ENCODE measurements at places on chromosomes 16 and 17. TPM values are rescaled to one million over a fixed set of nuclear protein-coding genes. Genes with fewer than 3 reads are reported as not detected.

- DNase-seq: no peak
- H3K4me3 ChIP-seq: peak overlapping the region; percentile 91
- peaks cover 27% of the 10 kb centered on the region for H3K36me3 ChIP-seq
- peaks cover 26% of the 10 kb centered on the region for H3K4me1 ChIP-seq
- peak overlapping the region; percentile 97 for H3K27ac ChIP-seq
- no peaks in the 10 kb centered on the region for H3K27me3 ChIP-seq
These were observed 698 bp downstream of the PSME3 start for GRCh38 chr17:42833767-42834422.

- peaks cover 6% of the 10 kb centered on the region for H3K27me3 ChIP-seq
- no peaks in the 10 kb centered on the region for H3K36me3 ChIP-seq
- no peak overlapping the region for H3K4me3 ChIP-seq
These were observed 176.6 kb downstream of the RAB11FIP4 start for GRCh38 chr17:31568121-31568520.

GRCh38 chr16:27620541-27620940 is 70.6 kb downstream of the KATNIP start:
- H3K4me3 ChIP-seq: no peak overlapping the region
- no peak overlapping the region for H3K27ac ChIP-seq
- no peaks in the 10 kb centered on the region for H3K4me1 ChIP-seq
- no peaks in the 10 kb centered on the region for H3K36me3 ChIP-seq
- no peak for DNase-seq
- no peaks in the 10 kb centered on the region for H3K27me3 ChIP-seq

DNA sequence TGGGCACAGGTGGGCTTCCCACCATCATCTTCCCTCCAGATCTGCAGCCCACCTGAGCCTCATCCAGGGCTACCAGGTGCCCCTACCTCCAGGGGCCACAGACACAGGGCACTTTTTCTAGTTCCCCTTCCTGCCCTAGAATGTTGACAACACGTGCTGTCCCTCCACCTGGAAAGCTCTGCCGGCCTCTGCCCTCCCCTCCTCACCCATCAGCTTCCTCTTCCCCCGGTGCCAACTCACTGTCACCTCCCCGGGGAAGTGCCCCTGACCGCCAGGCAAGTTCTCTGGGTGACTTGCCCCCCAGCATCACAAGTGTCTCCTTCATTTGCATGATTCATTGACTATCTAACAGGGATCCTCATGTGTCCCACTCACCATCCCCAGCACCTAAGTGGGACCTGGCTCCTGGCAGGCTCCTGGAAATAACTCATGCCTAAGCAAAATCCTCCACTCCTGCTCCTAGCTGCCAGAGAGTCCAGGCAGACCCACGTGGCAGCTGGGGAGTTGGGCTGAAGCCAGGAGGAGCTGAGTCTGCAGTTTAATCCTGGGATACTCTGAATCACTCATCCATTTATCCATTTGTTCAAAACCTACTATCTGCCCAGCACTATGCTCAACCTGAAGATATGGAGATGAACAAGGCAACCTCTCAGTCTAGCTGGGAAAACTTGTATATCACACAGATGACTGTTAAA is 304.4 kb downstream of the FOXL1 start:
- H3K4me3 ChIP-seq: no peak overlapping the region
- H3K36me3 ChIP-seq: no peaks in the 10 kb centered on the region
- no peak overlapping the region for H3K27ac ChIP-seq

- DNase-seq: no peak
- H3K36me3 ChIP-seq: peaks cover 48% of the 10 kb centered on the region
- peak overlapping the region; percentile 98 for H3K27ac ChIP-seq
- no peaks in the 10 kb centered on the region for H3K27me3 ChIP-seq
- H3K4me3 ChIP-seq: peak overlapping the region; percentile 9
These were observed 27.3 kb downstream of the LASP1 start for GRCh38 chr17:38897176-38897575.

WNT3 gene
- total RNA-seq: not detected

PRAC1 gene
- not detected for total RNA-seq

STXBP4 gene
- total RNA-seq: 9.4 TPM

Measured in activated CD8-positive, alpha-beta memory T cell treated with anti-CD3 and anti-CD28 coated beads, Interleukin-2, amount 10 ng/mL, durations not matched to agents 7 days and 5 days (primary cell).